ENCODE measurements at places on chromosomes 1 and 21.

- no peak for DNase-seq
Observed at GRCh38 chr1:110471131-110471530, 20.2 kb downstream of the PROK1 start.

- DNase-seq = no peak
Observed at GRCh38 chr21:38460171-38460742, 38.0 kb downstream of the ERG start.

DNA sequence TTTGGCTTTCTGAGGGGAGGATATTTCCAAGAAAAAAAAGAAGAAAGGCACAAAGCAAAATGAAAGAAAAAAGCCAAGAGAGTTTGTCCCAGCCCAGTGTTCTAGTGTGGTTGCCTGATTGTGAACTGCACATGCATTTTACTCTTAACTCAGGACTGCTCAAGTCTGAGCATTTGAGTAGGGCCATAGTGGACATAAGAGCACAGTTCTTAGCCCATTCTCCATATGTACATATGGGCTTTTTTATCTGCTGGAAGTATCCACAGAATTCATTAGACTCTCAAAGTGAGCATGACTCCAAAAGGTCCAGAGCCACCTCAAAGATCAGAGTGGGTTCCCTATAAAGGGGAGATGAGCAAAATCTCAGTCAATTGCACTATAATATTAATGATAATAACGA lies 13.6 kb upstream of the DDX59 start:
- DNase-seq = no peak

GRCh38 chr21:34992736-34993398 lies 56.2 kb downstream of the RUNX1 start:
- DNase-seq = no peak

- DNase-seq = no peak
Observed at GRCh38 chr21:32687643-32688345, 40.0 kb downstream of the SYNJ1 start.

DNA sequence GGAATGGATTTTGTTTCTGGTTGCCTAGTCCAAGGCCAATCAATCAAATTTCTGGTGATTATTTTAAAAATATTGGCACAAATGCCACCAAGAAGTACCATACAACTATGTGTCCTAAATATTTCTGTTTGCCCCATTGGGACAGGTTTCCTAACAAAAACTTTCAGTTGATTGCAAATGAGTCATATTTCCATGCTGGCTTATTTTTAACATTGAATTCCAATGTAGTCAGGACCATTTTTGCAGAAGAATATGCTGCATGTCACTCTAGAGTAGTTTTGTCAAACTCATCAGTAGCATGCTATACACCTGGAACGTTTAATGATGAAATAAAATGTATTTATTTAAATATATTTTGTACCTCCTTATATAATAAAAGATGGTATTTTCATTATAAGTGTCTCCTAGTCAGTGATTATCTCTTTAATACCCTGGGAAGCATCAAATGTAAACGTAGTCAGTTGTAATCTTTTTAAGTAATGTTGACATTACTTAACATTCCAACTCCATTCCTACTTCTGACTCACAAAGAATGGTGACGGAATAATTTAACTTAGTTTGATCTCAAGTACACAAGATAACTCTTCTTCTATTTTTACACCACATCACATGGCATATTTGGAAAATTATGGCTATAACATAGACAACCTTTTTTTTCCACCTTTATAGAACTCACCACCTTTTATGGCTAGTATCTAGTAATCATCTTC lies 39.0 kb upstream of the USH2A start:
- no peak for DNase-seq

Data from ecto neural progenitor cell (in vitro differentiated cells).